Immature natural killer cell (primary cell): ENCODE measurements at places on chromosomes 6 and 20.

GRCh38 chr6:7033202-7033601, 74.6 kb upstream of the RREB1 start:
- no peak for DNase-seq

GRCh38 chr6:42239333-42239732, 21.7 kb upstream of the MRPS10 start:
- DNase-seq, result no peak

- no peak for DNase-seq
Observed at GRCh38 chr6:149933461-149933860, 8.4 kb upstream of the ULBP2 start.

DNA sequence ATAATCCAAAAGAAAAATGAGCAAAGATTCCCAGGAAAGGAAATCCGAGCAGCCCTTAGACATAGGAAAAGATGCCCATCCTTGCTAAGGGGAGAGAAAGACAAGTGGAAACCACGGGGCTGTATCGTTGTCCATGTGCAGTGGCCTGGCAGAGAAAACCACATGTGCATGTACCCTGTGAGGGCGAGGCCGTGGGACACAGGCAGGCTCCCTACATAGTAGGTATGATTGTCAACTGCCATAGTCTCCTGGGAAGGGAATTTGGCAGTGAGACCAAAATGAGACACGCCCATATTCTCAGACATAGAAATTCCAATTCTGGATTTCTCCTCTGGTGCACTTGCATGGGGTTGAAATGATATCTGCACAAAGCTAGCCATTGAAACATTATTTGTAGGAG, 169.7 kb upstream of the SALL4 start:
- DNase-seq, result no peak
